Activated T-cell treated with anti-CD3 and anti-CD28 coated beads for 1 hour (primary cell): ENCODE measurements at places on chromosomes 16 and 17.

DNA sequence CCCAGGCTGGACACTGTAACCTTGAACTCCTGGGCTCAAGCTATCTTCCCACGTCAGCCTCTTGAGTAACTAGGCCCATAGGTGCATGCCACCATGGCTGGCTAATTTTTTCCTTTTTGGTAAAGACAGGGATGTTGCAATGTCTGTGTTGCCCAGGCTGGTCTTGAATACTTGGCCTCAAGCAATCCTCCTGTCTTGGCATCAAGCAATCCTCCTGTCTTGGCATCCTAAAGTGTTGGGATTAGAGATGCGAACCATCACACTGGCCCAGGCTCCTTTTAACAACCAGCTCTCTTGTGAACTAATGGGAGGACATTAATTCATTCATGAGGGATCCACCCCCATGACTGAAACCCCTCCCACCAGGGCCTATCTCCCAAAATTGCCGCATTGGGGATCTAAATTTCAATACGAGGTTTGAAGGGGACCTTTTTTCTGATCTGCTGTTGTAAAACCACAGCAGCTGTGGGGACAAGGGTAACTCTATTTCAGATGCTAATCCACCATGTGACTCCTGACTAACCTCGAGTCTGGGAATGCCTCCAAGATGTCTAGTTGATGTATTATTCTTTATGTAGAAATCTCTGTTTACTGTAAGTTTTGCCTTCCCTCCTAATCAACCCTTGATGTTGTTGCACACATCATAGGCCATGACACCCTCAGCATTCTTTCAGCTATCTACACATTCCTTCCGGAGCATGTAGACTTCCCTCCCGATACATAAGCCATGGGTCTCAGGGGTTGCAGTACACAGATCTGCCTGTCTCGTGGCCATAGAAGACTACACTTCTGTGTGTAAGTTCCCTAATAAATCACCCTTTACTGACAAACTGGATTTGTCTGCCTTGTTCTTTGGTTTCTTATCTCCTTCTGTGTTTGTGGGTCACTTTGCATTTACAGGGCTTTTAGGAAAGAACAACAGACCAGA, 37.6 kb downstream of the RNF112 start:
- no peak for DNase-seq

GRCh38 chr16:49466529-49466831, 92.9 kb downstream of the C16orf78 start:
- no peak for DNase-seq

DNA sequence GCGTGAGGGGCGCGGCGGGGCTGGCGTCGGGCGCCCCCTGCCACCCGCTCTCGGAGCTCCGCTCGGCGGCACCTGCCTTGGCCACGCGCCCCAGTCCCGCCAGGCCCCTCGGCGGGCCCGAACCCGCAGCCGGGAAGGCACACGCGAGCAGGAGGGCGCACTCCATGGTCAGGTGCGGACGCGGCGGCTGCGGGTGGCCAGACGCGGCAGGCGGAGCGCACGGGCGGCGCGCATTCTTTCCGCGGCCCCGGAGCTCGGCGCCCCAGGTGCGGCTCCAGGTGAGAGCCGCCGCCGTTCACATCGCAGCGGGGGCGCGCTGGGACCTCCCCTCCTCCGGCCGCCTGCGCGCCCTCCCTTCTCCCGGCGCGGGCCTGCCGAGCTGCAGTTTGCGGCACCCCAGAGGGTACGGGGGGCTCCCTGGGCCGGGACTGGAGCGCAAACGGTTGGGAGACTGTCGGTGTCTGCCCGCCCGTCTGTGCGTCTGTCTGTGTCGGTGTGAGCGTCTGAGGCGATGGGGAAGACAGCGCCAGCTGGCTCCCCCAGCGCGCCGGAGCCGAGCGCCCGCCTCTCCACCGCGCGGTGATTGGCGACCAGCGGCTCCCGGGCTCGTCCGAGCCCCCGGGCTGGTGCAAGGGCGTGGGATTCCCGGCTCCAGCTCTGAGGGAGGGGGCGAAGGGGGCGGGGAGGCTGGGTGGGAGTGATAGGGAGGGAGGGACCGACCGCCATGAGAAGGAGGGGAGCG, at the start of gene ADAMTS18:
ADAMTS18 (minus strand) TSS at position 505 of the 742 bp plus-strand sequence; CDS start at position 166, 339 bp downstream.
- DNase-seq, result no peak

- DNase-seq, result no peak
Measured at GRCh38 chr17:6244253-6244652, 174.1 kb downstream of the WSCD1 start.

DNA sequence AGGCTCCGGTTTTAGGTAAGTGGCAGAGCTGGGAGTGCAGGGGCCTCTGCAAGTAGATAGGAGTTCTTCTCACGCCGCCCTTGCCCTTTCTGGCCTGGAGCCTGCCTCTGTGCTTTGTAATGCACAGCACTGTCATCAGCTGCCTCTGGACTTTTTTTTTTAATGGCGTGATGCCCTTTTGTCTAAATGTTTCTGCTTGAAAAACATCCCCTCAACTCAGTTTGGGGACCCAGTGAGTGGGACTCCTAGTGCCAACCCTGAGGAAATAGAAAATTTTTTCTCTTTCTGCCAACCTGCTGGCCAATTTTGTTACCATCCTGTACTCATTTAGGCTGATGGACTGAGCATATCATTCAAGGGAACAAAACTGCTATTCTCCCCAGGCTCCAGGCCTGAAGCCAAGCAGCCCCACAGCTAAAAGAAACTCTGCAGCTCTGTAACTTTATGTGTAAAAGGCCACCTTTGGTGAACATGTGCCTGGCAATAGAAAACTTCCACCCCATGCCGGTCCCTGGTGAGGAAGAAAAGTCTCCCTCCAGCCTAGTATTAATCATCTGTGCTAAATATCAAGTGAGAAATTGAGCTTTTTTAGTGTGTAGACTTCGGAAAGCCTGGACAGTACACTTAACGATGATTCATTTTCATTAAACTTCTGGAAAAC, 22.5 kb downstream of the SLC6A2 start:
- no peak for DNase-seq

GRCh38 chr17:79597996-79598895, 12.6 kb downstream of the RBFOX3 start:
- no peak for DNase-seq

- no peak for DNase-seq
Measured at GRCh38 chr16:73885319-73885718, 411.3 kb upstream of the PSMD7 start.
